T-helper 1 cell (primary cell): ENCODE measurements at places on chromosomes 4 and X.

- no peak for DNase-seq
Observed at GRCh38 chr4:154643493-154643892, 31.0 kb upstream of the FGG start.

GRCh38 chrX:148811236-148811635 lies 310.8 kb downstream of the AFF2 start:
- DNase-seq, result no peak

DNA sequence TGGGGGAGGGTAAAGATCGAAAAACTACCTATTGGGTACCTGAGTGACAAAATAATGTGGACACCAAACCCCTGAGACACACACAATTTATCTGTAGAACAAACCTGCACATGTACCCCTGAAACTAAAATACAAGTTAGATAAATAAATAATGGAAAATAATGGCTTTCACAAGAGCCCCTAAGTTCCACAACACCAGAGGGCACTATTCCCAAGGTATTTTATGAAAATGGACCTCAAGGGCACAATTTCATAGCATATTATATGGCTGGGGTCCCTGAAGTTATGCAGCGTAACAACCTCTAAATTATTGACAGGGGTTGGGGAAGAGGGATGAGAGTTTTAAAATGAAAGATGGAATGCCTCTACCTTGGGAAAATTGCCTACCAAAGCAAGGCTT lies 81.3 kb upstream of the TMEM33 start:
- DNase-seq, result no peak

- DNase-seq, result no peak
Observed at GRCh38 chr4:79266136-79266535, 59.7 kb downstream of the NAA11 start.
